Prostate gland (tissue), 2 donors: ENCODE measurements at places on chromosomes 12 and 14. TPM values are rescaled to one million over a fixed set of nuclear protein-coding genes. Genes with fewer than 3 reads are reported as not detected.

GRCh38 chr12:70722584-70723343 lies 85.5 kb upstream of the PTPRB start:
- no peak for DNase-seq

DNA sequence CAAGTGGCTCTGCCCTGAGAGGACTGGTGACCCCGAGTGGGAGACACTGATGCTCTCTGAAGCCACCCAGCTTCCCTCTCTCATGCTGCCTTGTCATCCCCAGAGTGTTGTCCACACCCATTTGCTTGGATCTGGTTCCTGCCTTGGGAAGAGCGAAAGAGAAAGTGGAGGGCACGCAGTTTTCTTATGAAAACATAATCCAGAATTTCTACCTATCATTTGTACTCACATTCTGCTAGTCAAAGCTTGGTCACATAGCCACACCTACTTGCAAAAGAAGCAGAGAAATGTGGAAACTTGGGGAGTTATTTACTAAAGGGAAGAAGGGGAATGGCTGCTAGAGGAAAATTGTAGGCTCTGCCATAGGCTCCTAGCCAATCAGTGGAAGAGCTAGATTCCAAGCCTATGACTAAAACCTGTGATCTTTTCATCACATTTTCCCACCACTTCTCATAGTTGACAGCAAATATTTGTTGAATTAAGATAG lies 326.3 kb downstream of the ZFP36L1 start:
- DNase-seq, result no peak

TMEM30B gene
- total RNA-seq, result 98.5 TPM

DNA sequence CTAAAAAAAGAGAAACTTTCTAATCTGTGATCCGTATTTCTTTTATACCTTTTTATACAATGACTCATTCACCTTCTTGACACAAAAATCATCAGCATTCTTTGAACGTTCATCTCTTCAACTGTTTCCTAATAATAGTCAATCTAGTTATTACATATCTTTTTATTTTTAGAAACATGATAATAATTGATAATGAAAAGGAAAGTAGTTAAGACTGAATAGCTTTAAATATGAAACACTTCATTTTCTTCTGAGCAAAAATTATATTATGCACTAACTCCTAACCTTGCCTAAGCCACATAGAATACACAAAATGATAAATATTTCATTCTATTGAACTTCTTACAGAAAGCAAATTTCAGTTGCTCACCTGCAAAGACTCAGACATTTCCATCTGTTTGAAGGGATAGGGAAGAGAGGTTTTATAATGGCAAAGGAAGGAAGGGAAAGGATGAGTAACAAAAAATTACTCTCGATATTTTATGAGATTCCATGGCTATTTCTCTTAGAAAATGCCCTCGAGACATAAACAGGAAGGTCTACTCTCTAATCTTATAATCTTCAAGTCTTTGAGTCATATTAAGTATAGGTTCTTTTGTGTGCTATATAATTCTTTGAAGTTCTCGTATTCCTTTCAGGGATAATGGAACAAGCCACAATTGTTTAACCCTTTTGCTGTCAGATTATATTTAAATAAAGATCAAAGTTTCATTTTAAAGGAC lies 7.5 kb upstream of the KLHL42 start:
- no peak for DNase-seq

DNA sequence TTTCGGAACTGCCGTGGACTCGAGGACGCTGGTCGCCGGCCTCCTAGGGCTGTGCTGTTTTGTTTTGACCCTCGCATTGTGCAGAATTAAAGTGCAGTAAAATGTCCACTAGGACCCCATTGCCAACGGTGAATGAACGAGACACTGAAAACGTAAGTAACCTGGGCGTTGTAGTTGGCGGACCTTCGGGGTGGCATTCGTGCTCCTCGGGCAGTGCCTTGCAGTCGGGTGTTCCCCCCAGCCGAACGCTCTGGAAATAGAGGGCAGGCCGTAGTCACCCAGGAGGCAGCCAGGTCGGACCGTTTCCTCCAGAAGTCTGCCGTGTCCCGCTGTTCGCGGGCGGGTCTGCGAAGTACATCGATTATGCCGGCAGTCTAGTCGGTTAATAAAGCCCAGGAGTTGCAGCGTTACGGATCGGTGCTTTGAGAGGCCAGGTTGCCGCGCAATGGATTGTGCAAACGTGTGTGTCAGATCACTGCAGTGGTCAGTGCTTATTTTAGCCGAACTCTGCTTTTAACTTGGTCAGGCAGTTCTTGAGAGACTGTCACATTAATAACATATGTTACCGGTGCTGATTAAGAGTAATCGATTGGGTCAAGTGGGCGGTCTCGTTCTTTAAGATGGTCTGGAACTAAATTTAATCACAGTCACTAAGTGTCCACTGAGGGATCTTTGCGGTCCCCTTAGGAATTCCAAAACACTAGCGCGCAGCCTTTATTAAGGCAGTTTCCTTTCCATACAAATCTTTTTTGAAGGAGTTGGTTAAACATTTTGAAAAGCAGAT lies 906 bp downstream of the MARK3 start:
- peak; percentile 19 for DNase-seq

DNA sequence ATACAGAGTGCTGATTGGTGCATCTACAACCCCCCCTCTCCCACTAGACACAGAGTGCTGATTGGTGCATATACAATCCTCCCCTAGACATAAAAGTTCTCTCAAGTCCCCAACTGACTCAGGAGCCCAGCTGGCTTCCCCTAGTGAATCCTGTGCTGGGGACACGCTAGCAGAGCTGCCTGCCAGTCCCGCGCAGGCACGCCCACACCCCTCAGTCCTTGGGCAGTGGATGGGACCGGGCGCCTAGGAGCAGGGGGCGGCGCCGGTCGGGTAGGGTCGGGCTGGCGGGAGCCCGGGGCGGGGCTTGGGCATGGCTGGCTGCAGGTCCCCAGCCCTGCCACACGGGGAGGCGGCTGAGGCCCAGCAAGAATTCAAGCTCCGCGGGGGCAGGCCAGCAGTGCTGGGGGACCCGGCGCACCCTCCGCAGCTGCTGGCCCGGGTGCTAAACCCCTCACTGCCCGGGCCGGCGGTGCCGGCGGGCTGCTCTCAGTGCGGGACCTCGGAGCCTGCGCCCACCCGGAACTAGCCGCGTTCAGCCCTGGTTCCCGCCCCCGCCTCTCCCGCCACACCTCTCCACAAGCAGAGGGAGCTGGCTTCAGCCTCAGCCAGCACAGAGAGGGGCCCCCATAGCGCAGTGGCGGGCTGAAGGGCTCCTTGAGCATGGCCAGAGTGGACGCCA lies 64.3 kb upstream of the DDHD1 start:
- peak; percentile 34 for DNase-seq

SLC7A7 gene
- 4.6 TPM for total RNA-seq
